Stimulated activated CD4-positive, alpha-beta T cell treated with anti-CD3 and anti-CD28 coated beads, Interleukin-1b, Interleukin-23, amount 100 ng/mL, for 24 hours (primary cell): ENCODE measurements at places on chromosomes 2 and 18.

- peak; percentile 45 for DNase-seq
Measured at GRCh38 chr2:207334624-207335371, 169.1 kb upstream of the KLF7 start.

DNA sequence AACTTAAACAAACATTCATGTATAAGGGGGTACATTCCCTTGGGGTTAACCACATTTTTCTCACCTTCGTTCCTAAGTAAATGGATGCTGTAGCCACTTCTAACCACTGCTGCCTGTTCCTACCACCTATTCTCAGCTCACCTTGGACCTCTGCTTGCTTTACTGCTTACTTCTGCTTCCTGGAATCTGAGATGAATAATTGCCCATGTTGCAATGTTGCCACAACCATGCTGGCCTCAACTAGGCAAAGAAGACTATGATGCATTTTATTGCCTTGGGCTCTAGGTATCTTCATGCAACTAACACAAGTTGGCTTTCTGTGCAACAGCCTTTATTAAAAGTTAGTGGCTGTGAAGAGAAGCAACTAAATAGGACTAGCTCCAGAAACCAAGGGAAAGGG lies 106.3 kb upstream of the TCF4 start:
- DNase-seq, result no peak

DNA sequence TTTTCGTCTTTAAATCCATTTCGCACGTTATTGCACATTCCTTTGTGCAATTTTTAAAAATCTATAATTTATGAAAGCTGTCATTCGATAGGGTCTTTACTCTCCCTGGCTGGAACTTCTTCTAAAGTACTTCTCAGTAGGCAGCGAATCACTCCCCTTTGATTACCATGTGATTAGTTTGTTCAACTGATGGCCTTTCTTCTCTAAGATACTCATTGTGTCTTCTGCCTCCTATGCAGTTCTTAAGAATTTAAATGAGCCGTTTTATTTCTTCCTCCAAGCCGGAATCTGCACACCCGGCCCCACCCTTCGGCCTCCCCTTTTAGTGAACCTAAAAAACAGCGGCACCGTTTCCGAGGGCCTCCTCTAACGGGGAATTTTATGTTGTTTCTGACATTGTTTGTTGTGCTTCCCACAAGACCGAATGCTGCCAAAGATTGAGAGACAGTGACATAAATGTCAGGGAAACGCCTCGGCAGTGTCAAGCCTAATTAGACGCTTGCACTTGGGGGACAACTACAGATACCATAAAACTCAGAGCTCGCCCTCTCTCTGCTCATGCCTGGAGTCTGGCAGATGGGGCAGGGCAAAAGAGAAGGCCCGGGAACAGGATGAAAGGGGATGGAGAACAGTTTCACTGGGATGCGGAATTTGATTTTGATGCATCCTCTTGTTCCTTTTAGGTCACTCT lies 255.3 kb downstream of the BCL11A start:
- DNase-seq, result no peak

- no peak for DNase-seq
Measured at GRCh38 chr2:68832233-68832869, 38.8 kb downstream of the BMP10 start.

- DNase-seq, result no peak
Measured at GRCh38 chr2:174235680-174236079, 12.7 kb downstream of the OLA1 start.

DNA sequence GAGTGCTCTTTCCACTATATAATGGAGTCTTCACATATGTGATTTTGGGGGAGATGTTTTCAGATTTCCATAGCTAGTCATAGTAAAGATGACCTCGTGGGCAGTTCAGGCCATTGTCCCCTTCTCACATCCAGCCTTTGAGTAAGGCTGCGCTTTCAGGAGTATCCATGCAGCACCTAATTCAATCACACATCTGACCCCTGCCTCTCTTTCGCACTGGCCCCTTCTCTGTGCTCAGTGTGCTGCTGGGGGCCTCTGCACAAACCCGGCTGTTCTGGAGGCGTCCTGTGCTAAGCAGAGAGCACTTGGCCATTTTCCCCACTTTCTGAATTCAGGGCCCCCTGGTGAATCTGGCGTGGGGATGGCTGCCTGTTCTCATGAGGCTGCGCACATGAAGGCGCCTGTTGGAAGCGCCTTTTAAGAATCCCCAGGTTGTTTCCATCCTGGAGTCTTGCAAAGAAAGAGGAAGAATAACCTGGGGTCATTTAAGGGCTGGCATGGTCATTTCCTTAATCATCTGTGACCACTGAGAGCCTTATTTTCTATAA lies 96.0 kb upstream of the ALPP start:
- DNase-seq, result no peak

DNA sequence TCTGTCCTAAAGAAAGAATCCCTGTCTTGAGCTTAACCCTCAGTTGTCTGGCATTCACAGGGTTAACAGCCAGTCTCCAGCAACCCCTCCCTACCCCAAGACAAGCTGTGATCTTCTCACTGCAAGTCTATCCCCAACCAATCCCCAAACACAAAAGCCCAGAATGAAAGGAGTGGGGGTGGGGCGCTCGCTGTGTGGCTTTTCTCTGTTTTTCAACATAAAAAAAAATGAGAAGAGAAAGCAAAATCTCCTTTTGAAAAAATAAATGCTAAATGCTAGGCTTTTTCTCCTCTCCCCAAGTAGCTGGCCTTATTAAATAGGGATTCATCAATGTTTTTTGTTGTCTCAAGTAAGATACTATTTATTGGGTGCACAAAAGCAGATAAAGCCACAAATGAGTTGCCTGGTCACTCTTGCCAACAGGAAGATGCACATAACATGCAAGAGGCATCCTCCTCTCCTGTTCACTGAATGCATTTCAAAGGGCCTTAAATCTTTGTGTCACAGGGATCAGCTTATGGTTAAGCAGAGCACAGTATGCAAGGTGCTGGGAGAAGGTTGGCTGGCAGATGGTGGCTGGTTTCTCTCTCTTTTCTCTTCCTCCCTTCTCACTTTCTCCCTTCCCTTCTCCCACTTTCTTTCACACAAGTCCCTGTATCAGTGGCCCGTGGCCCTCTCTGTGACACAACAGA lies 225.6 kb downstream of the CMPK2 start:
- no peak for DNase-seq
